ENCODE measurements at places on chromosomes 5 and 9.

DNA sequence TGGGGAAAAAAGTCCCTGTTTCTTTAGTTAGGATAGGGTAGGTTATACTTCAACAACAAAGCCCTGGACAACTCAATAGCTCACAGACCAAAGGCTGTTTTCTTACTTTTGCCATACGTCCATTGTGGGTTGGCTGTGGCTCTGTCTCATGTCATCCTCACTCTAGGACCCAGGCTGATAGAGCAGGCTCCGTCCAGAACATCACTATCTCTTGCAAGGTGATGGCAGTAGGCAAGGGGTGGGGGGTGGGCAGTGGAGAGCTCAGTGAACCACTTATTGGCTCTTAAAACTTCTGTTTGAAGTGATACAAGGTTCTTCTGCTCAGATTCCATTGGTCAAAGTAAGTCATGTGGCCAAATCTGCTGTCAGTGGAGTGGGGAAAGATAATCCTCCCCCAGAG, 126.4 kb downstream of the CMYA5 start:
- DNase-seq = no peak

- no peak for DNase-seq
These were observed 47.0 kb upstream of the CAST start for GRCh38 chr5:96615223-96615622.

- peak; percentile 92 for DNase-seq
These were observed 31.3 kb downstream of the ADAMTS2 start for GRCh38 chr5:179313849-179314521.

DNA sequence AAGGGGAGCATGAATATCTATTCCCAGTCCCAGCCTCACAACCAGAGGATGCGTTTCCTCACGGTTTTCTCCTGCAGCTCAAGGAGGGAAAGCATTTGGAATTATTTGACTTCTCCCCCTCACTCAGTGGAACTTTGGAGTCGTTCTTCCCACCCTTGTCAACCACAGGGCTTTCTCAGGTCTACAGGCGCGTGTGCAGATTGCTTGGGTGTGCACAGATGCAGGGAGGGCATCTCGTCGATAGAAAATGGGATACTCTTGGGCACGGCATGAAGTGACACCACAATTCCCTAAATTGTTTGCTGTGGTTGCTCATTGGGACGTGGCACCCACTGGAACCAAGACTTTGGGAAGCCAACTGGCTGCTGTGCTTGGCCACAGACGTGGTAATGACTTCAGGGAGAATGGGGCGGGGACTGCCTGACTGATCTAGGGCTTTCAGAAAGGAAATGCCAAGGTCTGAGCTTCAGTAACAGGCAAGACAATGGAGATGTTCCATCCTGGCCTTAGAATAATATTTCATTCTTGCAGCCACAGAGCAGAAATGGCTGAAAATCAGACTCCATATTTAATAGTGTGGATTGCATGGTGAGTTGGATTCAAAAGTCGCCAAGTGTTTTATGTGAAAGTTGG, 12.2 kb upstream of the OBP2B start:
- DNase-seq = no peak

GRCh38 chr9:28464481-28465216, 891.4 kb upstream of the C9orf72 start:
- no peak for DNase-seq

- no peak for DNase-seq
These were observed 3.7 kb upstream of the MRNIP start for GRCh38 chr5:179862296-179862695.

GRCh38 chr9:135584934-135585333, 23.4 kb downstream of the PAEP start:
- peak; percentile 43 for DNase-seq
